ENCODE measurements at places on chromosomes 4 and X. TPM values are rescaled to one million over a fixed set of nuclear protein-coding genes. Genes with fewer than 3 reads are reported as not detected.

DNA sequence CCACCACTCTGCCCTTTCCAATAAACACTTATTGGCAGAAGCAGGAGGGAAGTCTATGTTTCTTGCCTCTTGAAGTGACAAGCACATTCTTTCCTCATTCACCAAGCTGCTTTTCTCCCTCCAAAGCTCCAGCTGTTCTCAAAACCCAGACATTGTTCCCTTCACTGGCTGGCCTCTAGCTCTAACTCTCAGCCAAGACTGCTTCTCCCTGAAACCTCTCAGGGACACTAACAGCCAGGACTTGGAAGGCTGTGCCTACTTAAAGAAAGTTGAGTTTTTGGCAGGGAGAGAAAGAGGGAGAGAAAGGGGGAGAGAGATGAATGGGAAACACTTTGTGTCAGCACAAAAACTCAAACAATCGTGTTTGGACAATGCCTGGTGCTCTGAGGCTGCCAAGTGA lies 99.5 kb downstream of the COX18 start:
- H3K27me3 ChIP-seq: no peaks in the 10 kb centered on the region
- H3K4me1 ChIP-seq: no peaks in the 10 kb centered on the region
- no peak overlapping the region for H3K4me3 ChIP-seq
- no peak for DNase-seq

DNA sequence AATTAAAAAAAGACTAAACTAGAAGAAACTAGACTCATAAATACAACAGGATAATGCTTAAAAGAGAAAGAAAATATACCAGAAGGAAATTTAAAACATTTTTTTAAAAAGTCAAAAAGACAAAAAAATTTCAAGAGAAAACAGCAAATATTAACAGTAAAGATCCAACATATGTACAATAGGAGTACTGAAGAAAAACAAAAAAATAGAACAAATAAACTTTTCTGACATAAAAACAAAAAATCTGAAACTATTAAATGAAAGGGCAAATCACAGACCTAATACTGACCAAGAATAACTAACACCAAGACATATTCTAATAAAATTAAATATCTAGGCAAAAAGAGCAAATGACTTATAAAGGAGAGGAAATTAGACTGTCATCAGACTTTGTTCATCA lies 11.5 kb downstream of the DNAJB14 start:
- H3K36me3 ChIP-seq: peaks cover 16% of the 10 kb centered on the region
- DNase-seq: no peak
- no peak overlapping the region for H3K27ac ChIP-seq
- no peak overlapping the region for H3K4me3 ChIP-seq
- no peaks in the 10 kb centered on the region for H3K27me3 ChIP-seq

- no peak overlapping the region for H3K27ac ChIP-seq
- H3K4me3 ChIP-seq: peak overlapping the region; percentile 42
- no peak for DNase-seq
Observed at GRCh38 chrX:32530802-32531403, 680.4 kb downstream of the DMD start.

DNA sequence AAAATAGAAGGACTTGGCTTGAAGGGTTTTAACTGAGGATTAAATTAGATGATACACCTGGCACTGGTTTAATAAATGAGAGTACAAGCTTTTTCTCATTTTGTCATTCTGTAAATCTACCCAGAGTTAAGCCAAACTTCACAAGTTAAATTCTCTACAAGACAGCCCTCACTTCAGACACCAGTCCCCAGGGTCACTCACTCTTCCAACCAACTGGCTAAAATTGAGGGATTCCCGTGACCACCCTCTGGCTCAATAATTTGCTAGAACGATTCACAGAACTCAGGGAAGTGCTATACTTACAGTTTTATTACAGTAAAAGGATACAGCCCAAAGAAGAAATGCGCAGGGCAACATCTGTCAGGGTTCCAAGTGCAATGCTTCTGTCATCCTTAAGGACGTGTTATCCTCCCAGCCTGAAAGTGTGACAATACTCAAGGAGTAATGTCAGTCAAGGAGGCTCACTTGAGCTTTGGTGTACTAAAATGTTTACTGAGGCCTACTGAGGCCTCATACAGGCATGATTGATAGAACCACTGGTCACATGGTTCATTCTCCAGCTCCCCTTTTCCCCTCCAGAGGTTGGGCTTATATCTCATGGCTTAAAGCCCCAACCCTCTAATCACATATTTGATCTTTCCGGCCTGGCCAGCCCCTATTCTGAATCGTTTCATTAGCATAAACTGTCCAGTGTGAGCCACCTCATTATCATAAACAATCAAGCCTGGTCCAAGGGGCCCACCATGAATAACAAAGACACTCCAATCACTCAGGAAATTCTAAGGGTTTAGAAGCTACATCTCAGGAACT lies 9.6 kb upstream of the TMSB4X start:
- H3K27me3 ChIP-seq: no peaks in the 10 kb centered on the region
- H3K4me1 ChIP-seq: no peaks in the 10 kb centered on the region
- H3K27ac ChIP-seq: no peak overlapping the region
- no peaks in the 10 kb centered on the region for H3K36me3 ChIP-seq
- no peak for DNase-seq

DNA sequence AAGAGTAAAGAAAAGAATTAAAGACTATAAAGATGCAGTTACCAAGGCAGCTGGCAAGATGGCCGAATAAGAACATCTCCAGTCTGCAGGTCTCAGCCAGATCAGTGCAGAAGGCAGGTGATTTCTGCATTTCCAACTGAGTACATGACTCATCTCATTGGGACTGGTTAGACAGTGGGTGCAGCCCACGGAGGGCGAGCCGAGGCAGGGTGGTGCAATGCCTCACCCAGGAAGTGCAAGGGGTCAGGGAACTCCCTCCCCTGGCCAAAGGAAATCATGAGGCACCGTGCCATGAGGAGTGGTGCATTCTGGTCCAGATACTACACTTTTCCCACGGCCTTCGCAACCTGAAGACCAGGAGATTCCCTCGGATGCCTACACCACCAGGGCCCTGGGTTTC lies 20.5 kb downstream of the SPIN4 start:
- no peak overlapping the region for H3K27ac ChIP-seq
- H3K4me1 ChIP-seq: no peaks in the 10 kb centered on the region
- no peaks in the 10 kb centered on the region for H3K36me3 ChIP-seq
- H3K4me3 ChIP-seq: no peak overlapping the region
- H3K27me3 ChIP-seq: no peaks in the 10 kb centered on the region
- DNase-seq: no peak

DNA sequence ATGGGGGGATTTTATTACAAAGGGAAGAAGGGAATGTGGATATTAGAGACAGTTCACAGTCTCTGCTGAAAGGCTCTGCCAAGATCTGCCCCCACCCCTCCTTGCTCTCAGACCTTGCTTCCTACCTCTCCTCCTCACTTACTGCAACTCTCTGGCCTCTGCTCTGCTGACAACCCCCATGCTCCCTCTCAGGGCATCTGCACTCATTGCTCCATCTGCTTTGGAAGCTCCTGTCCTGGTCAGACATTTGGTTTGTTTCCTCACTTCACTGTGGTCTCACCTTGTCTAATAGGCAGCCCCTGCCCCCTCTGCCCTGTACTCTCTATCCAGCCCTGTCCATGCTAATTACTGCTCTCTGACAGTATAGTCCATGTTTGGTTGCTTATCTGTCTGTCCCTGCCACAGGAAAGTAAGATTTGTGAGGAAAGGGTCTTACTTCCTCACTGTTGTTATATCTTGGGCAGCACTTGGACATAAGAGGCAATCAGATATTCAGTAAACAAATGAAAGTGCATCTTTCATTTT lies 189.3 kb downstream of the PTTG2 start:
- no peak overlapping the region for H3K27ac ChIP-seq
- H3K4me1 ChIP-seq: peaks cover 34% of the 10 kb centered on the region
- H3K4me3 ChIP-seq: no peak overlapping the region
- H3K27me3 ChIP-seq: no peaks in the 10 kb centered on the region
- H3K36me3 ChIP-seq: no peaks in the 10 kb centered on the region
- DNase-seq: no peak

GRCh38 chr4:183675625-183676024 lies 16.5 kb downstream of the TRAPPC11 start:
- H3K27me3 ChIP-seq: no peaks in the 10 kb centered on the region
- H3K4me3 ChIP-seq: no peak overlapping the region
- DNase-seq: no peak
- H3K4me1 ChIP-seq: no peaks in the 10 kb centered on the region
- H3K36me3 ChIP-seq: peaks cover 65% of the 10 kb centered on the region
- no peak overlapping the region for H3K27ac ChIP-seq

GRCh38 chr4:112518675-112519074 lies 2.7 kb upstream of the NEUROG2 start:
- H3K4me3 ChIP-seq: no peak overlapping the region
- peaks cover 56% of the 10 kb centered on the region for H3K4me1 ChIP-seq
- DNase-seq: no peak
- H3K27me3 ChIP-seq: peaks cover 100% of the 10 kb centered on the region

The MFAP3L gene
- 3.1 TPM for total RNA-seq

The PLP1 gene
- total RNA-seq: 7.0 TPM

The CCKAR gene
- not detected for total RNA-seq

The TLL1 gene
- total RNA-seq: 1.0 TPM

The WNK3 gene
- 0.88 TPM for total RNA-seq

The SLC25A4 gene
- 2,250 TPM for total RNA-seq

The NWD2 gene
- total RNA-seq: not detected

The ANK2 gene
- total RNA-seq: 267 TPM

Data from left ventricle myocardium inferior (tissue), 1 donor.